Activated CD8-positive, alpha-beta memory T cell treated with anti-CD3 and anti-CD28 coated beads for 4 hours (primary cell): ENCODE measurements at places on chromosomes 4 and X.

GRCh38 chr4:37882665-37883296, 8.1 kb upstream of the TBC1D1 start:
- DNase-seq, result no peak

- DNase-seq, result no peak
These were observed 12.7 kb upstream of the RHOXF2B start for GRCh38 chrX:120090208-120090607.

DNA sequence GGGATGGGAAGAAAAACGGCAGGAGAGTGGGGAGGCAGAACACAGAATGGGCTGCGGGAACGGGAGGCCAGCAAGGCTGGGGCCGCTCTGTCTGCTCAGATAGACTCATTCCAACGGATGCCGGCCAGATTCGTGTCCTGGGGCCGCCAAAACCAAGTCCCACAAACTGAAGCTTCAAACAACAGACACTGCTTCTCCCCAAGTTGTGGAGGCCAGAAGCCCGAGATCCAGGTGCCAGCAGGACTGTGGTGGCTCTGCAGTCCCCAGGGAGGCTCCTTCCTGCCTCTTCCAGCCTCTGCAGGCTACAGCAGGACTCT, 100.6 kb downstream of the ADRA2C start:
- DNase-seq, result no peak

DNA sequence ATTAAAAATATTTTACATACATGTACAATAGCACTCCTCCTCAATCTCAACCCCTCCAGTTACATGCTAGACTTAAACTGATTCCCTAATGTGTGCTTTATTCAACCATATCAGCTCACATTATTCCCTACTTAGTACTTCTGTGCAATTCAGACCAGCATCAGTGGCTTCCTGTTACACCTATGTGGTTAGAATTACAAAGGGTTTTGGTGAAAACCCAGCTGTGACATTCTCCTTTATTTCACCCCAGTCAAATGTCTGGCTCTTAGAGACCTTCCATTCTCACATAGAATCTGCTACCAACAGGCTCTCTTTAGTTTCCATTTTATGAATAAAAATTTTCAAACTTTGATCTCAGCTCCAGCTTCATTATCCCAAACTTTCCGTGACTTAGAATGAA, 85.2 kb upstream of the SLC7A11 start:
- no peak for DNase-seq

DNA sequence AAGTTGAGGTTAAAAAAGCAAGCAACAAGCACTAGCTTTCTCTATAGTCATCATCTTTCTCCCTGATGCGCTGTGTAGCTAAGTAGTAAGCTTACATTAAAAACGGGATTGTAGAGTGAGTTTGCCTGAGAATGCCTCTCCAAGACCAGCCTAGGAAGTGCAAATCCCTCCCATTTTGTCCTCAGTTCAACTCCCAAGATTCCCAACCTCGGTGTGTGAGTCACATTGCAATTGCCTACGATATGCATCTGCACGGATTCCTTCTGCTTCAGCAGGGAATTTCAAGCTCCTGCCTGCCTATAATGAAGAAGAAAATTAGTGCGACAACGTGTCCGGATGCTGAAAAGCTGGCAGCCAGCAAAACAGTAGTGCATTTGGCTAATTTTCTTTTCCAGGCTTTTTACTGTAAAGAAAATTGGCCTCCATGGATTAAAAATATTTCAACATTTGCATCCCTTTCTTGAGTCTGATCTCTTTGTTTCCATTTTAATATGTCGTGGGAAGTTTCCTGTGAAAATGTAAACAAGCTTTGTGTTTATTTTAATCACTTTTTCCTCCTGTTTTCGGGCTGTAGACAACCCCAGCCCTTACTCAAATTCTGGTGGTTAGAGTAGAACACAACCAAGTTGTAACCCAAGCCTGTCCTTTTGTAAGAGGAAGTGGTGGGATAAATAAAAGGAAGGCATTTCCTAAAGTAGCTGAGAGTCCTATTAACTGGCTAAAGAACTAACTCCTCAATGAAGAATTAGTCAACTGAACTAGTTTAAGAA, 58.4 kb upstream of the TET2 start:
- DNase-seq, result no peak

GRCh38 chrX:55638933-55639332, 15.7 kb downstream of the FOXR2 start:
- no peak for DNase-seq

GRCh38 chr4:140641789-140642439, 73.2 kb upstream of the UCP1 start:
- DNase-seq, result no peak

GRCh38 chr4:83858131-83858530, 322.2 kb downstream of the GPAT3 start:
- DNase-seq, result no peak

DNA sequence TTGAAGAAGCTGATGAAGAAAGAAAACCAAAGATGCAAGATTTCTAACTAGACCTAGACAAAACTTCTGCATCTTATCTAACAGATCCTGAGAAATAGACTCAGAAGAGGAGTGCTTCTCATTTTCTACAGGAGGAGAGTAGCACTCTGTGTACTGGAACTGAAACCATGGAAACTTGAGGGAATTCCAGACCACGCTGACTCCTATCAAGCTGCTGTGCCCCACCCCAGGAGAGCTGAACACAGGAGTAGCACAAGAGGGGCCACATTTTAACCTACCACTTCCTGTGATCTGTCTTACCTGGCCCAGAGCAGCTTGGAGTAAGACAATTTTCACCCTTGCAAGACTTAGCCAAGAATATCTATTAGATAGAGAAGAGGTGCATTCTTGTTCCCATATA, 248.9 kb downstream of the SCFD2 start:
- no peak for DNase-seq
